ENCODE measurements at places on chromosomes 4 and X. TPM values are rescaled to one million over a fixed set of nuclear protein-coding genes. Genes with fewer than 3 reads are reported as not detected.

DNA sequence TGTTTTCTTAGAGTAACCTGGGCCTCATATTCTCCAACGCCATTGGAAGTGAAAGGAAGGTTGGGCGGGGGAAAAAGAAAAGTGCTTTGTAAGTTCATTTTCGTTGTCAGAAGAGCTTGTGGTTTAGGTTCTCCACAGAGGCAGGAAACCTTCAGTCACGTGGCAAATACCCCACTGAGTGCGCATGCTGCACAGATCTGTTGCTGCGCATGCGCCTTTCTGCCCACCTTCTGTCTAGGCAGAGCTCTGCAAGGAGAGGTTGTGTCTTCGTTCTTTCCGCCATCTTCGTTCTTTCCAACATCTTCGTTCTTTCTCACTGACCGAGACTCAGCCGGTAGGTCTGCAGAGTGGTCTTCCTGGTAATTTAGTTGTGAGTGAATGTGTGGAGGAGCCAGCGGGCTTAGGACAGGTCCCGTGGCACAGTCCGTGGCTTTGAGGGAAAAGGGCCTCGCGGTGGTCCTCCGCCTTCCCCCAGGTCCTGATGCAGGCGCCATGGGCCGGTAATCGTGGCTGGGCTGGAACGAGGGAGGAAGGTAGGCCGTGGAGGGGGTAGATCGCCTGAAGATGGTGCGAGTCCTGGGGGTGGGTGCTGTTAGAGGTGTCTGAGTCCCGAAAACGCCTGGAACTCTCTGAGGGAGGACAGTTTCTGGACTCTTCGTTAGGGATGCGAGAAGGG is at the start of gene PAGE5:
Gene PAGE5 (plus strand): TSS at position 228 of the 676 bp plus-strand sequence. CDS start 1,037 bp downstream, outside the sequence.
- DNase-seq, result no peak

- DNase-seq, result no peak
Observed at GRCh38 chr4:17327591-17327990, 184.3 kb downstream of the QDPR start.

GRCh38 chr4:114481856-114482255 is 116.8 kb upstream of the UGT8 start:
- no peak for DNase-seq

DNA sequence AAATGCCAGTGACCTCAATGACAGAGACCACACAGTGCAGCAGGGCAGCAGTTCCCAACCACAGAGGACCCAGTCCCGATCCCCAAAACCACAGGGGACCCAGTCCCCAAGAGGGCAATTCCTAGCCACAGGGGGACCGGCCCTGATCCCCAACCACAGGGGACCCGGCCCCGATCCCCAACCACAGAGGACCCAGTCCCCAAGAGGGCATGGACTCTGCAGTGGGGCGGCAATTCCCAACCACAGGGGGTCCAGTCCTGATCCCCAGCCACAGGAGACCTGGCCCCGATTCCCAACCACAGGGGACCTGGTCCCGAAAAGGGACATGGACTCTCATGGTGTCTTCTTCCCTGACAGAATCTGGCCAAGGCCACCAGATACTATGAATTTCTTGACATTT is 136.3 kb downstream of the AFAP1 start:
- no peak for DNase-seq

- no peak for DNase-seq
Observed at GRCh38 chr4:158769175-158769921, 522 bp downstream of the FNIP2 start.

Gene XPNPEP2
- polyA plus RNA-seq, result 54.3 TPM

Gene GABRB1
- 0.92 TPM for polyA plus RNA-seq

DNA sequence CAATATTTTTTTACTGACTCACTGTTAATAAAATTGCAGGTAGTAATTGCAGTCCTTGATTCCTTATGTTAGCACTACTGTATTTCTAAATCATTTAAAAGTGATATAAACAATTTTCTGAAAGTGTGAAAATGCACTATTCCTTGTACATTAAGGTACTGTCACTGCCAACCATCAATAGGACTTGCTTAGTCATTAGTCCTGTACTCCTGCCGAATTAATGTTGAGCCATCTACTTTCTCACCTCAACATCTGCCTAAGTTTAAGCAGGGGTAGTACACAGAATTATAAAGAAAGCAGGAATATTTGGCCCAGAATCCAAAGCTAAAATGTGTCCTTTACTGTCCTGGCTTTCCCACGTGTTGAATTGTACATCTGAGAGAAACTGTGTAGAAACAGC is 87.0 kb upstream of the TRPC3 start:
- DNase-seq, result no peak
